ENCODE measurements at places on chromosomes 16 and 17.

DNA sequence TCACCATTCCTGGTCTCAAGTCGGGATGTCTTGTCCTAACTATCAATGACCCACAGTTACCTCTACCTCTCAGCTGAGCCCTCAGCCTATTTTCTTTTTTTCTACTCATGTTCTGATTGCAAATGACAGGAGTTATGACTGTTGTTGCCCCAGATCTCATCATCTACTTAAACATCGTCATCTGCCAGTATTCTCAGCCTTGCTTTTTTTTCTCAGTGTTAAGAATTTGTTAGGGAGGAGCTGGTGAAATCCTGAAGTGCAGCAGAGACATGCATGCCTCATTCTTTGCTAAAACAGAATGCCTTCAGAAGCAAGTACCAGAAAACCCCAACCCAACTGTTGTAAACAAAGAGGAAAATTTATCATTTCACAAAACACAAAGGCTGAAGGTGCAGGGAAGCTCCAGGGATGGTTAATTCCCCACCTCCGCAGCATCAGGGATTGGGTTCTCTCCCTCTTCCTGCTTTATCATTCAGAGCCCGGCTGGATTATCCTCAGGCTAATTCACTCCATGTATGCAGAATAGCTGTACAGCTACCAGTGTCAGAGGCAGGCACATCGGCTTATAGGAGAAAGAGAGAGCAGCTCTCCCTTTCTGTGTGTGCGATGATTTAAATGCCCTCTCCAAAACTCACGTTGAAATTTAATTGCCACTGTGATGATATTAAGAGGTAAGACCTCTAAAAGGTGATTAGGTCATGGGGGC lies 540.8 kb upstream of the HSBP1 start:
- DNase-seq: no peak

DNA sequence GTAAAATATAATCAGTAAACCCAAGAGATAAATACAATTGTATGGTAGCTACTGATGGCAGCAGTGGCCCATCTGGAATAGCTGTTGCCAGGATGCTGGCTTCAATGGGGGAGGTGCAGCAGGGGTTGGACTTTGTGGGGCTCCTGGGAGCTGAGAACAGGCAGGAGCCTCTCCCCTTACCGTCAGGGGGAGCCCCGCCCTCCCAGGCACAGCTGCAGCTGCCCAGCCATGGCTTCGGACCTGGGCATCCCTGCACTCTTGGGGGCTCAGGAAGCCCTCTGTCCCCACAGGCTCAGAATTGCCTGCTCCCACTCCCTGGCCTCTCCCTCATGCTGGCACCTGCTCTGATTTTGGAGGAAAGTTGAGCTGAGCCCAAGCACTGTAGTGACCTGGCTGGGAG lies 741.1 kb downstream of the CDH11 start:
- DNase-seq: no peak

- no peak for DNase-seq
Measured at GRCh38 chr17:51742571-51742970, 415.9 kb downstream of the CA10 start.

- DNase-seq: peak; percentile 54
Measured at GRCh38 chr16:46658925-46659324, 30.1 kb downstream of the VPS35 start.

DNA sequence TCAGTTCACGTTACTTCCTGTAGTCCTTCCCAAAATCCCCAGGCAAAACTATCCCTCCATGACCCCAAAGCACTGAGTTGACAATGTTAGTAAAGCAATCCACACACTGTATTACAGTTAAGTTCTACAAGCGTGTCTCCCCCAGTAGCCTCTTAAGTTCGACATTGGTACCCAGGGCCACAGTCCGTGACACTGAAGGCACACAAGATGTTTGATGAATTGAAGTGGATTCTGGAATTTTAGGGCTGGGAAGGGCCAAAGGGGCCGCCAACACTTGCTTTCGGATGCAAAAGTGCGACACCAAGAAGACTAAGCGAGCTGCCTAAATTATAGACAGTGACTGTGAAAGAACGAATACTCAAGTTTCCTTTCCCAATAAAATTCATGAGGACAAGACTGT lies 1.5 kb downstream of the VPS35 start:
- no peak for DNase-seq

GRCh38 chr16:53936052-53936451 lies 232.1 kb downstream of the FTO start:
- no peak for DNase-seq

GRCh38 chr16:399340-400019 lies 2.2 kb upstream of the DECR2 start:
- no peak for DNase-seq

DNA sequence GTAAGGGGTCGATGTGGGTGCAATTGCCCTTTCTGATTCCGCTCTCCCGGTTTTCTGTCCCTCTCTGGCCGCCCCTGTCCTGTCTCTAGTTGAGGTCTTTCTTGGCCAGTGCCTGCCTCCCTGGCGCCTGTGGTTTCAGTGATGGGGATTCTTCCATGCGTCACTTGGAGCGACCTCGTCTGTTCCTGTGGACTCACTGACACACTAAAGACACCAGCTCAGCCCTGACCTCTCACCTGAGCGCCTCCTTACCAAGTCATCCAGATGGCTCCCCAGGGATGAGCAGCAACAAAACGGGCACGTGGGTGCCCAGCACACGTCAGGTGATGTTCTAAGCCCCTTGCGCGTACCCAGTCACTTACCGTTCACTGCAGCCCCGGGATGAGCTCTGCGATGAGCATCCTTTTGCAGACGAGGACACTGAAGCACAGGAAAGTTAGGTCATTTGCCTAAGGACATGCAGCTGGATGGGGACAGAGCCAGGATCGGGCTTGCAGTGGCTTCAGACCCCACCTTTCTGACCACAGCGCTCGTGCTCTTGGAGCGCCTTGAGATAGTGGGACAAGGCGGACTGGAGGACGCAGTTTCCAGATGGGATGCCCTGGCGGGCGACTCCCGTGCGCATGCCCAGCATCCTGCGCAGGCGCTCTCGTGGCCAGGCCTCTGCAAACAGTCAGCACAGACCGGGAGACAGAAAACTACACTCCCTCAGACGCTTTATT lies 11.5 kb upstream of the LGALS3BP start:
- DNase-seq: no peak

GRCh38 chr16:82761858-82762257 lies 135.1 kb downstream of the CDH13 start:
- DNase-seq: no peak

DNA sequence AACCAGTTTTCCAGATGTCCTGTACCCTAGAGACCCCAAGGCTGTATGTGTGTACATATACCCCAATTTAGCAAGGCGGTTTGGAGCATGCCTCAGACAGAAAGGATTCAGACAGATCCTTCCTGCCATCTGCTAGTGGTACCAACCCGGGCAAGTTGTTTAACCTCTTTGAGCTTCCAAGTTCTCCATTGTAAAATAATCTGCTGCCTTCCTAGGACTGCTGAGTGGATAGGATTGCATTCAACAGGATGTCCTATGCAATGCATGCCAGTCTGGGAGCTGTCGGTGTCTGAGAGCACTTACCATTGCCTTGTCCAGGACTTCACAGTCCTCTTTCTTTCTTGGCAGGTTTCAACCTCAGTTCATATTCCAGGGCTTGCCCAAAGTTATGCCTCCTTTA lies 1.9 kb downstream of the CDH13 start:
- DNase-seq: no peak

DNA sequence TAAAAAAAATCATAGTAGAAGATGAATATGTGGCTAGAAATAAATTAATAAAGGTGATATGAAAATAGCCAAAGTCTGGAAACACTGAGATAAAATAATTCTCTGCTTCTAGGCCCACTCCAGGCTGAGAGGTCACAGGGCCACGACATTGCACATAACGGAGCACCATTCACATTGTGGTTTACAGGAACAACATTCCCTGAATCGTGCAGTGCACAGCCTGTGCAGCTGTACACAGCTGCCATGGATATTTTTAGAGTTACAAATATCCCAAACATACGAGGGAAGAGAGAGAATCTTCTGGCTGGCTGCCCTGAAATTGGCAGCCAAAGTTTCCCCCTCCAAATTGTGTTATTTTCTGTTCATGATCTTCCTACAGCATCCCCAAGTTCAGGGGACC lies 68.8 kb downstream of the GSG1L start:
- no peak for DNase-seq

GRCh38 chr17:42182927-42183734 lies 2.1 kb downstream of the HCRT start:
- DNase-seq: no peak

DNA sequence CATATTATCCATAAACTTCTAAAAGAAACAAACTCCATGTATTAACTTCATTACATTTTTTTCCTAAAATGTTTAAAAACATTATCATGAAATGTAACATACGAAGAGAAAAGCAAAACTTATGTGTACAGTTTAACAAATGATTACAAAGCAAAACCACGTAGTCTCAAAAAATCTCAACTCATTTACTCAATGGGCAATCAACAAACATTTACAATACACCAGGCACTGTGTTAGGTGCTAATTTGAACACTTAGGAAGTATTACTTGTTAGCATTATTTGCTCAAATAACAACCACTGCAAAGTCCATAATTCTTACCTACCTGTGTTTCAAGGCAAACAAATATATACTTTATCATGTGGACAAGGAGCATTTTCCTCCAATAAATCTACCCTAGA lies 164.9 kb downstream of the STX8 start:
- no peak for DNase-seq

Data from GM13977 (cell line).